ENCODE measurements at places on chromosomes 6 and 20. TPM values are rescaled to one million over a fixed set of nuclear protein-coding genes. Genes with fewer than 3 reads are reported as not detected.

DNA sequence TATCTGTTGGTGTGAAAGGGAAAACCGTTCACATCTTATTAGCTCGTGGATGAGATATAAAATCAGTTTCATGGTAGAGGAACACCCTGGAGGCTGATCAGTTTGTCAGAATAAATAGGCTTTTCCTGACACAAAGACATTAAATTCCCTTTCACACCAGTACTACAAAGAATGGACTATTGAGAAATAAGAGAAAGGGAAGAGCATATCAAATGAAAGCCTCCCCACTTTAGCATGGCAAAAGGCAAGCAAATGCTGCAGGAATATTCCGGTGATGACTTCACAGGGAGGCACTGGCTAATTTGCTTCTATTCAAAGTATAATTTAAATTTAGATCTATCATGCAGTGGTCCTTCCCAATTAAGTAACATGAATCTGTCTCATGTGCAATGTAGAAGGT is 115.9 kb upstream of the AGPAT4 start:
- DNase-seq, result no peak

DNA sequence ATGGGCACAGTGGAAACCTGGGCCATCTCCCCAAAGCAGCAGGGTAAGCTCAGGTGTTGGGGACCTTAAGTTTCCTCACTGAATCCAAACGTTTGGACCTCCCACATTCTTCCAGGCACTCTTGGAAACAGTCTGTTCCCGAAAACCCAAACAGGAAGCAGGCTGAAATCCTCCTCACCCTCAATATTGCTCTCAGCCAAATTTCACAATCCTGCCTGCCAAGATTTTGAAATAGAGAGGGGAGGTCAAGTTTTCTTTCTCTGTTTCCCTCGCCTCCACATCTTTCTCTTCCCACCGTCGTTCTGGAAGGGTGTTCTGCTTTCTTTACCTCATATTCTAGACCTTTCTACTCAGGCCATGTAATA is 392.0 kb upstream of the SASH1 start:
- no peak for DNase-seq

- peak; percentile 82 for DNase-seq
These were observed at the start of gene ULBP3 for GRCh38 chr6:150068720-150069648. ULBP3 (minus strand) TSS chr6:150069121; CDS start chr6:150069066, 55 bp downstream.

DNA sequence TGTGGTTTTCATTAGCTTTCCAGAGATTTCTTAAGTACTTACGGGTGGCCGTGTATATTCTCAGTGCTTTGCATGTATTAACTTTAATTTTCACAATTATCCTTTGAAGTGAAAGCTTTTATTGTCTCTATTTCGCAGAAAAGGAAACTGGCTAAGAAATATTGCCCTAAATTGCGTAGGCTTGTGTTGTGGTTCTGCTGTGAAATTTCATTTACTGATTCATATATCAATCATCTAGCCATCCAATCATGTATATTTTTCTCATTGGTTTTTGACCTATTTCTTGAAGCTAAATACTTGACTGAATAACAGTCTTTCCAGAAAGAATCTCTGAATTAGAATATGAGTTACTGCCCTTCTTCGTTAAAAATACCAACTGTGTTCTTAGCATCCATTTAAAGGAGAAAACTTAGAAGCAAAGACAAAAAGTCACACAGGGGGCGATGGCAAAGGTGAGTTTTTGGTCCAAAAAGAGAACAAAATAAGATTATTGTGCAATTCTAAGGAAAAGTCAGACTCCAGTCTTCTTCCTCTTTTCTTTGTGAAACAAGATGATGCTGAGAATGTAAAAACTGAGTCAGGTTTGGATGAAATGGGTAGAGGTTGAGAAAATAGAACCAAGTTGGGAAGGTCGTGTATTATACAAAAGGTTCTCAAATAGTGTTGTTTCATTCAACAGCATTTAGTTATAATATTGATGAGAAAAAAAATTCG is 1.4 kb downstream of the CYB5R4 start:
- DNase-seq, result no peak

- DNase-seq, result peak; percentile 15
These were observed 6.5 kb upstream of the ZSCAN9 start for GRCh38 chr6:28218312-28219248.

BMP7 gene
- total RNA-seq, result 14.5 TPM

DNA sequence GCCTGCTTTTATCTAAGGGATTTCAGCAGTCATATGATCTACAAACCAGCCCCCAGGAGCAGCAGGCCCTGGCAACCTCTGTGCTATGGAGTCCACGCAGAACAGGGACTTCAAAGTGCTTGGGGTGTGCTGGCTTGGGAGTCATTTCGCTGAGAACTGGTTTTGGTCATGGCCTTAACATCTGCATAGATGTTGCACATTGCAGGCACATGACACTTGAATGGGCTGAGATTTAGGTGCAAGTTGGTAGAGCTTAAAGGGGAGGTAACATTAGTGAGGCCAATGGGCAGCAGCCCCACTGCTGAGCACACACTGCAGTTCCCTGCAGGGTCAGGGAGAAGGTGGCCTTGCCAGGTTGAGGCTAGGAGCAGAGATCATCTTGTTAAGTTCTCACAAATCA is 43.6 kb downstream of the RREB1 start:
- no peak for DNase-seq

ANKEF1 gene
- 3.7 TPM for total RNA-seq

CALHM6 gene
- 4.6 TPM for total RNA-seq

ENPP1 gene
- total RNA-seq, result 4.9 TPM

- no peak for DNase-seq
These were observed 49.9 kb downstream of the EFCAB8 start for GRCh38 chr20:32908334-32909292.

DNA sequence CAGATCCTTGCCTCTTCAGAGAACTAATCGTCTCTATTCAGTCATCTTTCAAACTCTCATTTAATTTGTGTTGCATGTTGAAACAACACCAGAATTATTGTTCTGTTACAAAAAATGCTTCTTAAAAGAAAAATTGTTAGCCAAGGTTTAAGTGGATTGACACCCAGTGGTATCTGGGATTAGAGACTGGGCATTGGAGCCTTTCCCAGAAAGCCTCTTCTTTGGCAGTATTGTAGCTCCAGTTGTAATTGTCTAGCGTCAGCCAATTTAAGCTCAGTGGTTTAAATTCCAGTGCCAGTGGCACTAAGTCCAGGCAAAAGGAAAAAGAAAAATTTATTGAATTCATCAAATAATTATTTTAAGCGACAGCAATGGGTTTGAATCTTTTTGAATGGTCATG is 801 bp downstream of the CCDC28A start:
- DNase-seq, result no peak

GRCh38 chr6:167399599-167399998 is 74.7 kb downstream of the TTLL2 start:
- no peak for DNase-seq

ARMC2 gene
- 10.0 TPM for total RNA-seq

BLOC1S5 gene
- total RNA-seq, result 21.9 TPM

GRCh38 chr6:43186706-43187105 is 4.7 kb downstream of the CUL9 start:
- DNase-seq, result no peak

DNA sequence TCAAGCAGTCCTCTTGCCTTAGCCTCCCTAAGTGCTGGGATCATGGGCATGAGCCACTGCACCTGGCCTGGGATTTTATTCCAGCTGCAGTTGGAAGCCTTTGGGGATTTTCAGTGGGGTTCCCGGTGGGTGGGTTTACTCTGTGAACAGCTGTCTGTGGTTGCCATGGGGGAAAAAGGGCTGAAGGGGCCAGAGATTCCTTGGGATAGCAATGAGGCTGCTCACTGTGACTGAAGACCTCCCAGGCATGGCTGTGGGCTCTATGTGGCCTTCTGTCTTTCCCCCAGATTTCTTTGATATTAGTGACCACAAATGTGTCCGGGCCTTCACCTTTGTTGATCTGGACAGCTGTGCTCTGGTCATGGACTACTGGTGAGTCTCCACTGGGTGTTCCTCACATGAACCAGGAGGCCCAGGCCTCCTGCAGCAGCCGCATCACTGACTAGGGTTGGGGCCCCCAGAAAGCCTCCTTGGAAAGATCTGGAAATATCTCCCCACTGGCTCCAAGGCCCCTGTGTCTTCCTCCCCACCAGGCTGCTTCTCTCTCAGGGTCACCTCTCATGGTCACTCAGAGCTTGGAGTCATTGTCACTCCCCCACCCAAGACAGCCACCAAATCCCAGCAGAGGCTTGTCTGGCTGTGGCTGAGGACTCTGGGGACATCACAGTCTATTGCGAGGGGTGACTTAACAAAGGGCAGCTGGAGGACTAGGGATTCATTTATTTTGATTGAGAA is 33.4 kb downstream of the EFCAB8 start:
- DNase-seq, result no peak

GRCh38 chr6:54473328-54473727 is 165.1 kb downstream of the TINAG start:
- no peak for DNase-seq

ACTL10 gene
- 0.75 TPM for total RNA-seq

DNA sequence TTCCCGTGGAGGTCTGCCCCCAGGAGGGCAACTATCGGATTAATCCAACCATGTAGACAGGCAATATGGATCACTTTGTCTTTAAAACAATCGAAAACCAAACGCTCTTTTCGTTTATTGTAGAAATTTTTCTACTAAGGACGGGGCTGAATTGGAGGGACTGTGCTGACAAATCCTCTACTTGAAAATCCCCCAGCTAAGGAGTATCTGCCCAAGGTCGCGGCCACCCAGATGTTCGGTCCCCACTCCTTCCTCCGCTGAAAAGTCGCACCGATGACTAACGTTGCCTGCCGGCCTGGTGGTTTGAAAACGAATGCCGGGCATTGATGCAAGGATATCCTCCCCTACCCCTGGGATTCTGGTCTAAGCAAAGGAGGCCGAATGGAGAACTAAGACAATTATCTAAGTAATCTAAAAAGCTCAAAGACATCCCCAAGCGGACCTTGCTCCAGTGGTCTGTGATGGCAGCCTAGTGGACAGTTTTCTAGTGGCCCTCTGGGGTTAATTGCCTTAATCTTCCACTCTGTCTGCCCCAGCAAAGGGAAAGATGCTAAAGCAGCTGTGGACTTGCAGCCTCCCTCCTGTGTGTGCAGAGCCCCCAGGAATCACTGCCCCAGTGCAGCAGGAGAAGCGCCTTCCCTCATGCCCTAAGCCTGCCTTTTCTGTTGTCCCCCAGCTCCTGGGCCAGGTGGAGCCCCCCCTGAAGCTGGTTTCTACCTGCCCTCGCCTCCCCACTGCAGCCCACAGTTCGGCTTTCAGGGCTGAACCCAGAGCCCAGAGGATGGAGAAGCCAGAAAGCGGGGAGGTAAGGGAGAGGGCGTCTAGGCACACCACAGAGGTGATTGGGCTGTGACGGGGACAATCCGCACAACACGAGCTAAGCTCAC is 3.6 kb upstream of the FOXC1 start:
- no peak for DNase-seq
